H7 (cell line): ENCODE measurements at places on chromosomes 1 and 21.

GRCh38 chr1:234437423-234438171, 41.4 kb downstream of the TARBP1 start:
- DNase-seq, result no peak

DNA sequence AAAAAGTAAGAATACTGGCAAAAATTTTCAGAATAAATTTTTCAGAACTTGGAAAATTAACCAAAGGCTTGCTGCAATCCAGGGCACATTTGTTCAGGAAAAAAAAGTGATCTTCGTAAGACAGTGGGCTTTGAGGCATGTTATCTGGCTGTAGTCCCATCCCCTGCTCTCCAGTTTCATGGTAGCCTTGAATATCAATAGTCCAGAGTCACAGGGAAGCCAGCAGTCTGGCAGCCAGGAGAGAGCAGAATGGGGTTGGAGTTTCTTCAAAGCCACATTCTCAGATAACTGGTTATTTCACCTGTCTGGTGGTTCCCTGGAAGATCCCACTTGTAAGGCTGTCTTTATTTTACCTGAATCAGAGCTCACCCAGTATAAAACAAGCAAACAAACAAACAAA, 669.3 kb downstream of the MATN1 start:
- peak; percentile 68 for DNase-seq

DNA sequence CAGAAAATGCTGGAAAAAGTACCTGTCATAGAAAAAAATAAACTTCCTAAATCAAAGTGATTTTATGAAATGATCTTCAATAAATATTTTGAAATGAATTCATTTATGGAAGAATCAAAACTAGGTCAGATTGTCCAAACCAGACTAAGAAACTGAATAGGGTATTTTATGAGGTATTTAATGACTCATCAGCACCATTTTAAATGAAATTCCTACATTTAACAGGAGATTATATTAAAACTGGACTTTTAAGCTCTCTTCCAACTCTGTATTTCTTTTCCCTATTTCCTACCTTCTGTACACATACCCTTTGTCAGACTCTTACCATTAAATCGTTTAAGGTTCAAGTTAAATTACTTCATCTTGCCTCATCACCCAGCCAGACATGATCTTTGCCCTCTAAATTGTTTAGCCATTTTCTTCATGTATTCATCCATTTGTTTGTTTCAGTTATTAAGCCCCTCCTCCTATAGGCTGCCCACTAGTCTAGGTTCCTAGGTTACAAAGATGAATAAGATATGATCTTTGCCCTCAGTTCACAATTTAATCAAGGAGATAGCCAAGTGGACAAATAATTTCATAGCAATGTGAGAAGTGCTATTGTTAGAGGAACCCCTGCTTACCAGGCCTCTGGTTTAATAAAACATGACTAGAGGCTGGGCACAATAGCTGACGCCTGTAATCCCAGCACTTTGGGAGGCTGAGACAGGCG, 25.0 kb downstream of the TATDN3 start:
- DNase-seq, result no peak

DNA sequence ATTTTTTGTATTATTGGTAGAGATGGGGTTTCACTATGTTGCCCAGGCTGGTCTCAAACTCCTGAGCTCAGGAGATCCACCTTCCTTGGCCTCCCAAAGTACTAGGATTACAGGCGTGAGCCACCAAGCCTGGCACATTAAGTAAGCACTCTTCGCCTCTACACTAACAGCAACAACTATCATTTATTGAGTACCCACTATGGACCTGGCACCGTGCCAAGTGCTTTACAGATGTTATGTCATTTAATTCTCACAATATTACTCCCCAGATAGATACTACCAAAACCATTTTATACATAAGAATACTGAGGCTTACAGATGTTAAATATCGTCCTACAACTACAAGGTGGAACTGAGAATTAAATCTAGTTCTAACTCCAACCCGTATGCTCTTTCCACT, 50.1 kb downstream of the TUT4 start:
- DNase-seq, result no peak
